ACHN (cell line): ENCODE measurements at places on chromosomes 4 and X.

- DNase-seq: no peak
These were observed 116.0 kb downstream of the COX7B2 start for GRCh38 chr4:46793036-46793435.

GRCh38 chr4:19684084-19684483, 567.6 kb upstream of the SLIT2 start:
- DNase-seq: no peak

DNA sequence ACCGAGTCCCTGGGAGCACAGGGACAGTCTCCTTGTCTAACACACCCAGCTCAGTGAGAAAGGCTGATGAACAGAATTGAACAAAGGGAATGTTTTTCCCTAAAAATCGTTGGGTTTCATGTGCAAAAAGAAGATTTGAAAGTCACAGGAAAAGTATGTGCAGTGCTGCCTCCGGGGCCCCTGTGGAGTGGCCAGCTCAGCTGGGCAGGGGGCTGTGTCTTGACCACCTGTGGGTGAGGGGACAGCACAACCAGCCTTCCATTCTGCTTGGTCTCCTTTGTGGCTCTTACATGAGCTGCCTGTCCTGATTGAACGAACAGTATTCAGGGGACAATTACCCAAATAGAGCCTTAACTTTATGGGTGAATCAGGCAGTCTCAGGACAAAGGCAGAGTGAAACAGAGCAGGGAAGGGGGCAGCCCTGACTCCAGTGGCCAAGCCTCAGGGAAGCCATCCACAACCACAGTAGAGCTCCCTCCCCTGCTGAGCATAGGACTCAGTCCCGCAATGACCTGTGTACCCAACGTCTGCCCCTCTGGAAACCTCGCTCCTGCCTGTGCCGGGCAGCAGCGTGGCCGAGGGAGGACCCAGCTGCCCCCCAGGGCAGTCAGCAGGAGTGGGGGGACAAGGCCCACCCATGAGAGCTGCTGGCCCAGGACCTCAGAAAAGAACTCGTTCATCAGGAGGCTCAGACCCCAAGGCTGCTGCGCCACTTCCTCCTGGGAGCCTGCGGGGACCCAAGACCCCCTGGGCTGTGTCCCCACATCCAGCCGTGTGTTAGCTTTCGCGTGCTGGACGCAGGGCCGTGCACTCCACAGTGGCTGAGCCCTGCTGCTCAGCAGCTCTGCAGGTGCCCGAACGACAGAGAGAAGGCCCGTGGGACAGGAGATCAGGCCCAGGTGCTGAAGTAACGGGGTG, 59.6 kb upstream of the MXD4 start:
- no peak for DNase-seq

DNA sequence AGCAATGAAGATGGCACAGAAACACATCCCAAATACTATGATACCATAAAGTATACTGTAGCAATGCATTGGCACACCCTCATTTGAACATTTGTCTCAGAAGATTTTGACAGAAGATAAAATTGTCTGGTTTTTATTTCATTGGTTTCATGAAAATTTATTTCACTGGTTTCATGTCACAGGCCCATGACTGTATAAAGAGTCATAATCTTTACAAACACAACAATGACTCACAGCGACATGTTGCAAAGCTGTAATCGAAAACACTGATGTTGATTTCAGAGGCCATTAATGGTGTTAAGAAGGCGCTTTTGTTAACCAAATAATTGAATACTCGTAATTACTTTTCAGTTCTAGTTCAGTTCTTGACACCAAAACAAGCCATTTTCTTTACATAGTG, 8.1 kb upstream of the DTHD1 start:
- no peak for DNase-seq

DNA sequence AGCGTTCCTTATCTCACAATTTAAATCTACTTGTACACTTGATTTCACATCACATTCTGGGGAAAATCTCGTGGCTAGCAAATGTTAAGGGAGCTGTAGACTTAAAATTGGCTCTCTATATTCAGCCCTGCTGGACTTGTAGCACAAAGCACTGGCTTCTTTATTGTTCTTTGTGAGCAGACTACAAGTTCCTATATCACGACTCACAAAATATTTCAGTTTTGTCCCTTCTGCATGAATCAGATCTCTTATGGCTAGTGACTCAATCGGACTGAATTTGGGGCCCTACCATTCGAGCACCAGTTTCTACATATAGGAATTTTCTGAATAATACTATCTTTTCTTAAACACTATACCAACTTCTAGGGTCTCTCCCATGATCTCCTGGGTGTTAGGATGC, 390.1 kb downstream of the ADAM29 start:
- DNase-seq: peak; percentile 76
